MV-4-11 (cell line): ENCODE measurements at places on chromosomes 13 and 19.
A peak's percentile ranks its signal among the peaks of the same experiment; 100 is the strongest.

GRCh38 chr13:25292301-25292700, 5.0 kb upstream of the MTMR6 start:
- no peak for DNase-seq

GRCh38 chr13:112032186-112032993, 34.6 kb upstream of the SOX1 start:
- no peak for DNase-seq

GRCh38 chr13:57716295-57716694, 84.8 kb downstream of the PCDH17 start:
- DNase-seq = no peak

GRCh38 chr13:89269737-89270136, 1598.6 kb downstream of the SLITRK5 start:
- DNase-seq = no peak

DNA sequence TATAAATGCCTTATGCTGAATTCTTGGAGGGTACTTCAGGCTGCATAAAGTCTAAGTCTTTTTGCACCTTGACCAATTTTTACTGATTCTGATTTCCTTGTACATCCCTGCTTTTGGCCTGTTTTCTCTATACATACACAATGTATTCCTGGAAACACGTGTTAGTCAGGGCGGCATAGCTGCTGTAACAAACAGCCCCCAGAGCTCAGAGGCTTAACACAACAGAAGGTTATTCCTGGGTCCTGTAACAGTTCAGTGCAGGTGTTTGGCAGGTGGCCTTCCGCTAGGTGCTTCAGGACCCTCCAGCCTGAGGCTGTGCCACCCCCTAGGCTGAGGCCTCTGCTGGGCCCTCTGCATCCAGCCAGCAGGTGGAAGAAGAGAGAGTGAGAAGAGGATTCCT, 82.9 kb downstream of the ZAR1L start:
- no peak for DNase-seq

GRCh38 chr19:48588670-48589401, 17.7 kb upstream of the SPACA4 start:
- DNase-seq = peak; percentile 85
